ENCODE measurements at places on chromosomes 13 and 19. TPM values are rescaled to one million over a fixed set of nuclear protein-coding genes. Genes with fewer than 3 reads are reported as not detected.

C3 gene
- 45.2 TPM for total RNA-seq

TGFBR3L gene
- 1.7 TPM for total RNA-seq

DGKH gene
- total RNA-seq: 5.1 TPM

CYP4F2 gene
- 0.22 TPM for total RNA-seq

LILRB4 gene
- total RNA-seq: not detected

IGSF23 gene
- total RNA-seq: 0.31 TPM

ARGLU1 gene
- 32.0 TPM for total RNA-seq
